HFFc6 (cell line): ENCODE measurements at places on chromosomes 5 and 9. TPM values are rescaled to one million over a fixed set of nuclear protein-coding genes. Genes with fewer than 3 reads are reported as not detected.

DNA sequence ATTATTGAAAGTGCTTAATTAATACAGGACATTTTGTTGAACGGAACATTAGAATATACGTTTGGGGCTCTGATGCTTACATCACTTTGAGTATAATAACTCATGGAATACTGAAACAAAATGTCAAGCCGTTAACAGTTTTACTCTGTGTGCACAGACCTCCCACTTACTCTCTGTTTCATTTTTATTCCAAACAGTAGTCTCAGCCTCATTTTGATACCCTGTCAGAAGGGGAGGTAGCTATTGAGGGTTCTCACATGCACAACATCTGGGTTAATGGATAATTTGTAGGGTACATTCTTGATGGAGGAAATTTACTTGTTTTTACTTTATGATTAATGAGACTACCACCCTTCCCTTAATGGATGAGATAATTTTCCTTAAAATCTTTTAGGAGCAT, 59.0 kb downstream of the SCAMP1 start:
- H3K27me3 ChIP-seq = no peaks in the 10 kb centered on the region
- H3K4me1 ChIP-seq = peaks cover 20% of the 10 kb centered on the region
- no peak for DNase-seq
- no peak overlapping the region for H3K4me3 ChIP-seq
- no peaks in the 10 kb centered on the region for H3K36me3 ChIP-seq

DNA sequence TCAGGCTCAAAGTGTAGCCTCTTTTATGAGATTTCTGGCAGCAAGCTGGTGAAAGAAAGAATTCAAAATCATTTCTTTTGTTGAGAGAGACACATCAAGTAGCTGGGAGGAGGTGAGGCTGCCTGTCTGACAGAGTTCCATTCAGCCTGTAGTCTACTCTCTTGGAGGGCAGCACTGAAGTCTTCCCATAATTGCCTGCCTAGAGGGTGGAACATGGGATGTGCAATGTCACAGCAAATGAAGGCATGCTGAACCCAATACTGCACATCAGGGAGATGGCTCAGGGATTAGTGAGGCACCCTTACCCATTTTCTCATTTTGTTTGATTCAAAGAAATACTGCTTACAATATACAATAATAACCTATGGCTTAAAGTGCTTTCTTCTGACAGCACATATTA, 475.7 kb downstream of the TMEM232 start:
- no peaks in the 10 kb centered on the region for H3K4me1 ChIP-seq
- no peaks in the 10 kb centered on the region for H3K36me3 ChIP-seq
- no peak overlapping the region for H3K27ac ChIP-seq
- no peak overlapping the region for H3K4me3 ChIP-seq
- H3K27me3 ChIP-seq = no peaks in the 10 kb centered on the region; the same call in 1 of the 2 replicates

GRCh38 chr5:172608773-172609172, 32.3 kb upstream of the NEURL1B start:
- H3K27me3 ChIP-seq = peaks cover 35% of the 10 kb centered on the region
- H3K4me1 ChIP-seq = no peaks in the 10 kb centered on the region
- H3K27ac ChIP-seq = no peak overlapping the region
- H3K36me3 ChIP-seq = no peaks in the 10 kb centered on the region

GRCh38 chr5:64437496-64437895, 68.3 kb upstream of the RGS7BP start:
- H3K27ac ChIP-seq = no peak overlapping the region
- DNase-seq = no peak
- no peaks in the 10 kb centered on the region for H3K36me3 ChIP-seq
- H3K4me1 ChIP-seq = no peaks in the 10 kb centered on the region

DNA sequence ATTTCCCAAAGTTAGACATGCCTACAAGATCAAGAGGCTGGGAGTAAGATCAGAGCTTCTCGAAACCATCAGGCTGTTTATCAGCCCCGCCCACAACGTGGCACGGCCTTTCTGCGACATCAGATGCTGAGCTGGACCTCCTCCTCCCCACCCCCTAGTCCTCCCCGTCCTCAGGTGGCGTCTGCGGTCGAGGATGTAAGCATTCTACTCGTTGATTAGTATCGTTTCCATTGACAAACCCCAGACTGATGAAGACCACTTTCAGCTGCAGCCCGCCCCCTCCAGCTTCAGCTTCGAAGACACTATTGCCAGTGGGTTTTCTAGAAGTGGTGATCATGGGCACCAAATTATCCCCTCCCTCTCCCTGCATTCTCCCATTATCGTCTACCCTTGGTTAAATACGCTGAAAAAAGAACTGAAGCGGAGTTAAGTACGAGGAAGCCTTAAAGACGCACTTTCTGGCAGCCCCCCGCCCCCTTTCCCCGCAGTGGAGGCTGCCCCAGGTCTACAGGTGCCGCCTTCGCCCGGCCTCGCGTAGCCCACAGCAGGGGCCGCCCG, 1.1 kb downstream of the PPIC start:
- DNase-seq = peak; percentile 39
- H3K4me3 ChIP-seq = peak overlapping the region; percentile 88
- peaks cover 30% of the 10 kb centered on the region for H3K4me1 ChIP-seq
- no peaks in the 10 kb centered on the region for H3K36me3 ChIP-seq

DNA sequence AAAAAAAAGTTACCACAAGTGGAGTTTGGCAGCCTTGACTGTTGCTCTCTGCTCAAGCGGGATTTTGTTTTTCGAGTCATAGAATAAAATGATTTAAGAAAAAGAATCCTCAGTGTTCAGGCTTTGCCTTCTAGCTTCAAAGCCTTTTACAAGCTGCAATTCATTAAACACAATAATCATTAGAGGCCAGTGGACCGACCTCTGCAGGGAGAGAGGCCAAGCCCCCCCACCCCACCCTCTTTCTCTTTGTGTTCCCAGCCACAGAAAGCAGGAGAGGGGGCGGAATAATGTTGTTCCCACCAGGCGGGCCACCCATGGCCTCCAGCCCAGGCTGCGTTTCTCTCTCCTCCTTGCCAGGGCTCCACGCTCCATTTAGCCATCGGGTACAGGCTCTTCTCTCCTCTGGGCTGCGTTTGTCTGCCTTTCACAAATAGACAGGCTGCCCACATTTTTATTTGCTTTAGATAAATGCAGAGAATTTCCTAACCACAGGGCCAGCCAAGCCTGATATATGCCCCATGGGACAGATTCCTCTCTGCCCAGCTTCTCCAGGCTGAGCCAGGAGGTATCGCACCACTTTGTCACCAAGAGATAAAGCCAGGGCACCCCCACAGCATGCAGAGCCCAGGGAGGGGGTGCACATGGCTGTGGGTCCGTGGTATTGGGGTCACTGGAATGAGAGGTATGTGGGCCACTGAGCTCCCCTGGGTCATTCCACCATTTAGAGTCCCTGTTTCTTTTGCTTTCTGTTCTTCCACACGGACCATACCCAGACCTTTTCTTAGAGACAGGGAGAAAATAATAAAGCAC, 318.8 kb downstream of the PIK3R1 start:
- peaks cover 39% of the 10 kb centered on the region for H3K4me1 ChIP-seq
- DNase-seq = no peak
- H3K4me3 ChIP-seq = peak overlapping the region; percentile 49

DNA sequence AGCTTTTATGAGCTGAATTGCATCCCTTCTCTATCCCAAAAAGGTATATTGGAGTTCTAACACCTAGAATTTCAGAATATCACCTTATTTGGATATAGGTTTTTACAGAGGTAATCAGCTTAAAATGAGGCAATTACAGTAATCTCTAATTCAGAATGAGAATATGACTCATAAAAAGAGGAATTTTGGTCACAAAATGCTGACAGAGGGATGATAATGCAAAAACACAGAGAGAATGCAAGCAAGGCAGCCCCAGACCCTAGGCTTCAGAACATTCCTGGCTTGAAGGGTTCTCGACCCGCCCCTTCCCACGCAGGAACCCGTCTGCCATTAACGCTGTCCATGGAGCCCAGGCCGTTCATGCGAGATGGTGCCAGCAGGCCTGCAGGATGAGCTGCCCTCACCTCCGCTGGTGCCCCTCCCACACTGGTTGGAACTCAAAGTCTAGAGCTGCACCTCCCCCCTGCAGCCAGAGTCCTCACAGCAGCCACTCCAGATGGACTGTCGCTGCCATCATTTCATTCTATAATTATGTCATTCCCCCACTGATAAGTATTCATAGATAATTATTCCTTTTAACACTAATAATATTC, 1173.4 kb upstream of the ACO1 start:
- H3K4me3 ChIP-seq = no peak overlapping the region
- H3K27ac ChIP-seq = no peak overlapping the region
- H3K4me1 ChIP-seq = no peaks in the 10 kb centered on the region
- H3K36me3 ChIP-seq = no peaks in the 10 kb centered on the region
- H3K27me3 ChIP-seq = no peaks in the 10 kb centered on the region; the same call in 1 of the 2 replicates
- DNase-seq = no peak

Gene CDC26
- total RNA-seq = 32.4 to 35.6 TPM (median 33.2 TPM) in 3 replicates

Gene FAXDC2
- total RNA-seq = 3.2 to 4.7 TPM (median 3.7 TPM) in 3 replicates

Gene EDIL3
- 2.3 and 46.2 TPM in 2 replicates for total RNA-seq

Gene OR1Q1
- not detected in 3 replicates for total RNA-seq

Gene LCP2
- not detected in 3 replicates for total RNA-seq
